Fibroblast of lung (primary cell): ENCODE measurements at places on chromosomes 5 and 9. TPM values are rescaled to one million over a fixed set of nuclear protein-coding genes. Genes with fewer than 3 reads are reported as not detected.

GRCh38 chr5:89613222-89613956, 730.4 kb upstream of the MEF2C start:
- H3K27me3 ChIP-seq = no peaks in the 10 kb centered on the region
- no peak overlapping the region for H3K27ac ChIP-seq
- no peaks in the 10 kb centered on the region for H3K4me1 ChIP-seq
- H3K36me3 ChIP-seq = no peaks in the 10 kb centered on the region
- DNase-seq = no peak
- H3K4me3 ChIP-seq = no peak overlapping the region

- H3K27me3 ChIP-seq = no peaks in the 10 kb centered on the region
- no peak overlapping the region for H3K27ac ChIP-seq
- H3K4me3 ChIP-seq = no peak overlapping the region
These were observed 143.2 kb upstream of the ANKH start for GRCh38 chr5:15014809-15015208.

DNA sequence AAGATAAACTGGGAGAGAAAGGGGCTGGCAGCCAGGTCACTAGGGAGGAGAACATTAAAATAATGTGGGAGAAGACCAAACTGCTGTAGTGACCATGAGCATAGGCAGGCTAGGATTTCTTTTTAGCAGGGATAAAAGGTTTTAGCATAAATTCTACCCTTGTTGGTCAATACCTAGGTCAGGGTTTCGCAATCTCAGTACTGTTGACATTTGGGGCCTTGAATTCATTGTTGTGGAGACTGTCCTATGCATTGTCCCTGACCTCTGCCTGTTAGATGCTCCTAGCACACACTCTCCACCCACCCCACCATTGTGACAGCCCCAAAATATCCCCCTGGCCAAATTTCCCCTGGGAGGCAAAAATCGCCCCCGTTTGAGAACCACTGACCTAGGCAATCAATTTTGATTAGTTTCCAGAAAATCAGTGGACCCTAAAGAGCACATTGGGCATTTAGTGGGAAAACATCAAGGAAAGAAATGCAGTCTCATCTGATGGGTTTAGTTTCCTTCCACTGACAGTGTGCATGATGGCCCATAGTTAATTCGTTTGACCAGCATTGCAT, 181.4 kb downstream of the NTRK2 start:
- H3K27me3 ChIP-seq = no peaks in the 10 kb centered on the region
- DNase-seq = no peak
- H3K4me3 ChIP-seq = no peak overlapping the region
- H3K4me1 ChIP-seq = no peaks in the 10 kb centered on the region

GRCh38 chr9:127229691-127230417, 34.7 kb upstream of the GARNL3 start:
- H3K27me3 ChIP-seq = no peaks in the 10 kb centered on the region
- no peak overlapping the region for H3K27ac ChIP-seq

The FREM1 gene
- total RNA-seq = under 0.01 TPM in 2 replicates
